ENCODE measurements at places on chromosomes 6 and 20. TPM values are rescaled to one million over a fixed set of nuclear protein-coding genes. Genes with fewer than 3 reads are reported as not detected.

- DNase-seq, result no peak
Measured at GRCh38 chr6:42498473-42499128, 46.9 kb upstream of the TRERF1 start.

- no peak for DNase-seq
Measured at GRCh38 chr20:6079016-6079415, 25.2 kb upstream of the LRRN4 start.

DNA sequence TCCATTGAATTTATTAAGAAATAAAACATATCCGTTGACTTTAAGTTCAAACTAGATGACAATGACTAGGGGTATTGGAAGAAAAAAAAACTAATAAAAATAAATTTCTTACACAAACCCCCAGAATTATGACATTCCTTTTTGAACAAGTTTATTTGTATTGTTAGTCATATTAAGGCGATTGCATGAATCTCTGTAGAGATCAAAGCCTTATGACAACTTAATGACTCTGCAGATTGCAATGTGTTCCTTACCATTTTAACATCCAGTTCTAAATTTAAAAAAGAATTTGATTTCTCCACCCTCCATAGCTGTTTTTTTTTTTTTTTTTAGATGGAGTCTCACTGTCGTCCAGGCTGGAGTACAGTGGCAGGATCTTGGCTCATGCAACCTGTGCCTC is 189.8 kb upstream of the CEP162 start:
- DNase-seq, result no peak

The GMPR gene
- polyA plus RNA-seq, result 12.9 TPM

DNA sequence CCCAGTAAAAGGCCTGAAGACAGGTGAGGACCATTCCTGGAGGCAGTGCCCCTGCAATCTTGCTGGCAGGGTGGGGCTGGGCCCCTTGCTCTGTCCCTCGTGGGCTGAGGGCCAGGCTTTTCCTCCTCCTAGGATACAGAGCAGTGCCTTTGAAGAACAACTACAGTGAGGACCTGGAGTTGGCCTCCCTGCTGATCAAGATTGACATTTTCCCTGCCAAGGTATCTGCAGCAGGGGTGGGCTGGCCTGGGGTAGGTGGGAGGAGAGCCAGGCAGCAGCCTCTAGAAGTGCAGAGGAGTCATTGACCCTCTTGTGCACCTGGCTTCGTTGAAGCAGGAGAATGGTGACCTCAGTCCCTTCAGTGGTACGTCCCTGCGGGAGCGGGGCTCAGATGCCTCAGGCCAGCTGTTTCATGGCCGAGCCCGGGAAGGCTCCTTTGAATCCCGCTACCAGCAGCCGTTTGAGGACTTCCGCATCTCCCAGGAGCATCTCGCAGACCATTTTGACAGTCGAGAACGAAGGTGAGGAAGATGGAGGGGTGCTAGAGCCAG is 36.5 kb downstream of the PLCG1 start:
- no peak for DNase-seq

- no peak for DNase-seq
Measured at GRCh38 chr6:100220543-100220942, 226.5 kb upstream of the MCHR2 start.

The NKX2-2 gene
- polyA plus RNA-seq, result not detected

The GLP1R gene
- polyA plus RNA-seq, result 0.65 TPM

All from right renal pelvis (tissue), 4 donors.